ENCODE measurements at places on chromosomes 7 and 10.

- peak; percentile 31 for DNase-seq
Measured at GRCh38 chr10:59805014-59805413, 51.8 kb upstream of the MRLN start.

DNA sequence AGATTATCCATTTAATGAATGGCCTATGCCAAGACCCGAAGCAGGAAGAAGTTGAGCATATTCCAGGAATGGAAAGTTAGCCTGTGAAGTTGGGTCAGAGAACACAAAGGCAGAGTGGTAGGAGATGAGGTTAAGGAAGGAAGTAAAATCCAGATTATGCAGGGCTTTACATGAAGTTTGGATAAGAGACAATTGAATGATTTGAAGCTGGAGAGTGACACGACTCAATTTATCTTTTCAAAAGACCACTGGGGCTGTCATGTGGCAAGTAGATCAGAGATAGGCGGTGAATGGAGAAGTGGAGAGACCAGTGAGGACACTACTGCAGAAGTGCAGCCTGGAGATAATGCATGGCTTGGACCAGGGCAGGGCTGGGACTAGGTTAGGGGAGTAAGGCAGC, 7.2 kb upstream of the CNOT4 start:
- DNase-seq, result no peak

- DNase-seq, result no peak
Measured at GRCh38 chr10:69241575-69241974, 21.4 kb downstream of the HKDC1 start.

GRCh38 chr10:73404690-73405089, 9.2 kb downstream of the ANXA7 start:
- no peak for DNase-seq

GRCh38 chr10:11986593-11987216, 55.9 kb downstream of the UPF2 start:
- DNase-seq, result peak; percentile 88

- DNase-seq, result no peak
Measured at GRCh38 chr7:3592401-3593134, 291.5 kb downstream of the SDK1 start.
